ENCODE measurements at places on chromosomes 5 and 9.

- no peak for DNase-seq
Measured at GRCh38 chr9:109771796-109772531, 8.0 kb upstream of the PALM2AKAP2 start.

GRCh38 chr5:430214-430925 lies 12.6 kb upstream of the EXOC3 start:
- DNase-seq, result no peak

DNA sequence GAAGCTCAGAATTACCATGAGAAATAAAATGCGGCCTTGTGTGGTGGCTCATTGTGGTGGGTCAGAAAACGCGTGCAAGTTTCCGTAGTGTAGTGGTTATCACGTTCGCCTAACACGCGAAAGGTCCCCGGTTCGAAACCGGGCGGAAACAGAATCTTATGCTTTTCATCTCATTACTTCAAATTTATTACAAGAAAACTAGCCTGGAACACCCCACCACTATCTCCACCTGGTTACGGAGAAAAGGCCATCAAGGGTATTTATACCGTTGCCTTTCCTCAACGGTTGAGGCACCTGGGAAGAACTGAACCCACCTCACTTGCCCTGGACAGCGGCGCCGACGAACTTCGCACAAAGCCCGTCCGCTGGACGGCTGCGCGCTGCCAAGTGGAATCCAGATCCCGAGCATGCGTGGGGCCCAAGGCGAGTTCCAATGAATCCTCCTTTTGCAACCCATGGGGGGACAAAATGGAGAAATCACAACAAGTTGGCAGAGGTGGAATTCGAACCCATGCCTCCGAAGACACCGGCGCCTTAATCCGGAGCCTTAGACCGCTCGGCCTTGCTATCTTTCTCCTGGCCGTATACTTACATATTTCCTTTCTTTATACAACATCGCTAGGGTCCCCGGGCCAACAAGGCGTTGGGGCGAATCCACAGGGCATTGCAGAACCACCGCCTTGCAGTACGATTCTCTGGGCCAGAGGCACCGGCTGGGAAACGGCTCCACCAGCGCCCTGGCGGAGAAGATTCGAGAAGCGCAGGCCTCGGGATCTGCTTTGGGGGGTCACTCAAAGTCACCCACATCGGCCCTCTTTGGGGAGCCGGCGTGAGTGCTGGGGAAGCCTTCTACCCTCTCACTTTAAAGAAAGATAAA lies 16.9 kb downstream of the OR2V2 start:
- DNase-seq, result no peak

- DNase-seq, result no peak
Measured at GRCh38 chr5:147509041-147509709, 693 bp downstream of the DPYSL3 start.

DNA sequence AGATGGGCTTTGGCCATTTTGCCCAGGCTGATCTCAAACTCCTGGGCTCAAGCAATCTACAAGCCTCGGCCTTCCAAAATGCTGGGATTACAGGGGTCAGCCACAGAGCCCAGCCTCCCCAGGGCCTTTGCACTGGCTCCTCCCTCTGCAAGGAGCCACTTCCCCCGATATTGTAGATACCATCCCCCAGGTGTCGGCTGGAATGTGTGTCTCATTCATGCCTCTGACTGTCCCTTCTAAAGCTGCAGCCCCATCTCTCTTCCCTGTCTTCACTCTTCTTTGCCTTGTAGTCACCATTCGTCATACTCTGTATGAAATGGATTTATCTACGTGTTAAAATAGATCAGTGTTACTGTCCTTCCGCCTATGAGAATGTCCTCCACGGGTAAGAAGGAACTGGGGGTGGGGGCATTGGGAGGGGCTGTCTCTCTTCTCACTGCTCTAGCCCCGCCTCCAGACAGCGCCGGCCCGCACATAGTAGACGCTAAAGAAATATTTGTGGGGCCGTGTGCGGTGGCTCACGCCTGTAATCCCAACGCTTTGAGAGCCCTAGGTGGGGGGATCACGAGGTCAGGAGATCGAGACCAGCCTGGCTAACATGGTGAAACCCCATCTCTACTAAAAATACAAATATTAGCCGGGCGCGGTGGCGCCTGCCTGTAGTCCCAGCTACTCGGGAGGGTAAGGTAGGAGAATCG lies 68.5 kb downstream of the LMX1B start:
- DNase-seq, result no peak

DNA sequence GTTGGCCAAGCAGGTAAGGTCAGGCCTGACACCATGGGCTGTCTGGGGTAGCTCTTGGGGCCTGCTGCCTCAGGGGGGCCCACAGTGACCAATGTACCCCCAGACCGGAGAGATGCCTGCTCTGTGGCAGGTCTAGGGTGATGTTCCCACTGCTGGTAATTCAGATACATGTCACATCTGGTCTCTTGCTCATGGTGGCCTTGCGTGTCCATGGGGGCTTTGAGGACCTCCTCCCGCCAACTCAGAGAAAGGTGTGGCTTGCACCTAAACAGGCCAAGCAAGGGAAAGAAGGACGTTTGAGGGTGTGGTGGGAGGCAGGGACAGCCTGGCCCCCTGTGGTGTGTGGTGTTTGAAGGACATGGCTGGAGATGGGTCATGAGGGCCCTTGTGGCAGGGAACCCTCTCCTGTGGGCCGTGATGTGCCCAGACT lies 75.2 kb downstream of the PHF2 start:
- no peak for DNase-seq

DNA sequence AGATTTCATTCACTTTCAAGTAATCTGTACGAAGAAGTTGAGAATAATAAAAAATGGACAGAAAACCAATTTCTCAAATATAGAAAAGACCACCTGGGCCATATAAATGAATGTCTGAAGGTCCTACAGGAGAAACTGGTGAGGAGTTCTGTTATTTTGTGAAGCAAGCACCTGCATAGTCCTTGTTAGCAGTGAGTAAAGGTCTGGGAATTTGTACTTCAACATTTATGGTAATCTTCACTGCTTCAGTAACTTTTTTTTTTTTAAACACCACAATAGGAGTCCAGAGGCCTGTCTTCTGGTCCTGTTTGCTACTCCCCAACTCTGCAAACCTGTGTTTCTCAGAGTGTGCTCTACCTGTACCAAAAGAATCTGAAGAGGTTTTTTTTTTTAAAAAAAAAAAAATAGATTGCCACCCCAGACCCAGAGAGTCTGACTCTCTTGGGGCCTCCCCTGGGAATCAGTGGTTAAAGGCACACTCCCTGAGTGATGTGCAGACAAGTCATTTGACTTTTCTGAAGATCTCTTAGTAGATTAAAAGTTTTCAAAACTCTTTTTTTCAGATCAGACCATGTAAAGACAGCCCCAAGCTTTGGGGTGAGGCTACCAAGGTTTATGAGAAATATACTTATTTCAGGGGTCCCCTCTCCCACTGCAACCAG lies 55.5 kb downstream of the FAM81B start:
- no peak for DNase-seq

- DNase-seq, result no peak
Measured at GRCh38 chr5:88838500-88838899, 44.5 kb downstream of the MEF2C start.

DNA sequence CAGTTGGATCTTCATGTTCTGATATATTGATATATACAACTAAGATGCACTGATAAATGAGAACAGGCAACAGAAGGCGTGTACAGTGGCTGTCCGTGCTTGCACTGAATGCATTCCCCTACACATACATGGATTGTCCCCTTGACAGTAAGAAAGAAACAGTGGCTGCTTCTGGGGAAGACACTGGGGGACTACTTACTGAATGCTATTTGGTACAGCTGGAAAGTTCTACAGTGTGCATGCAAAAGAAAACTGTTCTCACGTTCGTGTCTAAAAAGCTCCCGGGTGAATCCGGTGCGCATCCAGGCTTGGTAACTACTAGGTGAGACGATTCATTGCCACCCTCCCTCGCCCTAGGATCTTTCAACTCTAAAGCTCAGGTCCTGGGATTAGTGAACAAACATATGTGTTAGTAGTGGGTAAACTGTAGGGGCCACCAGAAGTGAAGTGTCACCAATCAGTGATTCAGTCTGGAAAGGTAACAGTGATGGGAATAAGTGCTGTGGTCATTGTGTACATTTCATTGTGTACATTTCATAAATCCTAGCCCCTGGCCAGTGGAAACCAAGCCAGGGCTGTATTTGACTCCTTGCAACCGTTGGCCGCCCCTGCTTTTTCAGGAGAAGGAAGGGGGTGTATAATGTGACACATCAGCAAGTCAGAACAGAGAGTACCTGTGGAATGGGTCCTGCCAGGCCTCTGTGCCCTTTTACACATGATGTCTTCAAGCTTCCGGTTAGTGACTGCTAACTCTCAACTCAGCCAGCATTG lies 46.3 kb upstream of the BOD1 start:
- DNase-seq, result no peak
